ENCODE measurements at places on chromosomes 6 and 20.

DNA sequence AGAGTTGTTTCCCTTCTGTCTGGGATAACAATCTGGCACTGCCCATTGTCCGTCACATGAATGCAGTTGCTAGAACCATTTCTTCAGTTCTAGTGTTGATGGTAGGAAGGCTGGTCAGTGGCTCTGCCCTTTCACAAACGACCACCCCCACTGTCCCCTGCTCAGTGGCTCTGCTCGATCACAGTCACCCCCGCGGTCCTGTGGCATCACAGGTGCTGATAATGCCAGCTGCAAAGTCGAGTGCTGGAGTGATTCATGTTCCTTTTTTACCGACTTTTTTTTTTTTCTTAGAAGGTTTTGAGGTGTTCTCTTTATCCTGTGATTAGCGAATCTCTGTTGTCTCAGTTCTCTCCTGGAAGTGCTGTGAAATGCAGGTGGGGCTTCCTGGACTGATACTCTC is 22.8 kb downstream of the FAM120B start:
- no peak for DNase-seq

GRCh38 chr6:116605935-116606334 is 10.3 kb upstream of the RSPH4A start:
- DNase-seq: no peak

GRCh38 chr6:12012558-12013306 is 620 bp downstream of the HIVEP1 start:
- DNase-seq: peak; percentile 34

GRCh38 chr20:20443504-20443903 is 75.6 kb downstream of the INSM1 start:
- no peak for DNase-seq

GRCh38 chr6:221531-222349 is 70.5 kb upstream of the DUSP22 start:
- DNase-seq: no peak

DNA sequence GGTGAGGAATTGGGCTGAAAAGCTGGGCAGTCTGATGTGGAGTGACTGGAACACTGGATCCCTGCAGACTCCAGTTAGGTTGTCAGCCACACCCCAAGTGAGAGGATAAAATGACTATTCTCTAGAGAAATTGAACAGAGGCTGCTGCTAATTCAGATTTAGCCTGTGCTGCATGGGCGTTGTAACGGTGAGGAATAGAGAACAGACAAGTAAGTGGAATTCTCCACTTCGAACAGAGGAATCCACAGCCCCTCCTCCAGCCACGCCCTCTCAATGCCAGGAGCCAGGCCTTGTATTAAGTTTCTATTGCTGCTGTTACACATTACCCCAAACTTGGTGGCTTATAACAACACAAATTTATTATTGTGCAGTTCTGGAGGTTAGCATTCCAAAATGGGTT is 109.3 kb downstream of the CFAP61 start:
- no peak for DNase-seq

GRCh38 chr6:24744911-24745310 is 26.0 kb upstream of the C6orf62 start:
- no peak for DNase-seq

- DNase-seq: no peak
Observed at GRCh38 chr6:47492355-47492754, 14.8 kb downstream of the CD2AP start.

DNA sequence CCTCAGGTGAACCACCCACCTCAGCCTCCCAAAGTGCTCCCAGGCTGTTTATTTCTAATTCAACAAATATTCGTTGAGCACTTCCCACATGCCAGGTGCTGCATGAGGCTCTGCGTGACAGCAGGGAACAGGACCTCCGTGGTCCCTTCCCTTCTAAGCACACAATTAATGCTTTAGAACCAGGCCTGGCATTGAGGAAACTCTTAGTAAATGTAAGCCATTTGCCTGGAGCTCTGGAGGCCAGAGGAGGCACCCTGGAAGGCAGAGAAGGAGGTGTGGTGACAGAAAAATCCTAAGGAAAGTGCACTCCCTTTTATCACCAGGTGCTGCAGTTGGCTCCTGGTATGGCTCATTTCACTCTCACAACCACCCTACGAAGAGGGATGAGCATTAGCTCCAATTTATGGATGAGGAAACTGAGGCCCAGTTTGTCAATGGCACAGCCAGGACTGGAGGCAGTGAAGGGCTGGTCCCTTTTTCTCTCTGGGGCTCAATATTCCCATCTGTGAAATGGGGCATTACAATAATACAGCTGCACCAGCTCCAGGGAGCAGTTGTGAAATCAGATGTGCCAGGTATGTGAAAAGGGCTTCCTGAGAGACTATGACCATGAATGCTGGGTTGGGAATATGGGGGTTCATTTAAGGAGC is 8.1 kb upstream of the ID1 start:
- DNase-seq: no peak

GRCh38 chr6:156780102-156780641 is 3.0 kb downstream of the ARID1B start:
- no peak for DNase-seq

DNA sequence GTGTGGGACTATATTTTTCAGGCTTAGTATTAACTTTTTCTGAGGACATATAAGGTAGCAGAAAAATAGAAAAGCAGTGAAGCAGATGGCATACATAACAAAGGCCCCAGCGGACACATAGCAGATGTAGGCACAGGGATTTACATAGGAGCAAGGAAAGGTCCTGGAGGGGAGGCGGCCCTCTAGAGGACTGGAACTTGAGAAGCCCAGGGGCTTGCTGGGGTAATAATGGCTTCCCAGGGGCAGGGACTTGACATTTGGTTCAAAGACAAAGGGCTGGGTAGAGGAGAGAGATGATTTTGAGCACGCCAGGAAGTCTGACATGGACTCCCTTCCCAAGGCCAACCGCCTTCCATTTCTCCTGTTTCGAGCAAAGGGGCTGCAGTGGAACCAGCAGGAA is 31.7 kb upstream of the OSTM1 start:
- no peak for DNase-seq

- DNase-seq: no peak
Observed at GRCh38 chr6:88626460-88626859, 337.0 kb downstream of the RNGTT start.

DNA sequence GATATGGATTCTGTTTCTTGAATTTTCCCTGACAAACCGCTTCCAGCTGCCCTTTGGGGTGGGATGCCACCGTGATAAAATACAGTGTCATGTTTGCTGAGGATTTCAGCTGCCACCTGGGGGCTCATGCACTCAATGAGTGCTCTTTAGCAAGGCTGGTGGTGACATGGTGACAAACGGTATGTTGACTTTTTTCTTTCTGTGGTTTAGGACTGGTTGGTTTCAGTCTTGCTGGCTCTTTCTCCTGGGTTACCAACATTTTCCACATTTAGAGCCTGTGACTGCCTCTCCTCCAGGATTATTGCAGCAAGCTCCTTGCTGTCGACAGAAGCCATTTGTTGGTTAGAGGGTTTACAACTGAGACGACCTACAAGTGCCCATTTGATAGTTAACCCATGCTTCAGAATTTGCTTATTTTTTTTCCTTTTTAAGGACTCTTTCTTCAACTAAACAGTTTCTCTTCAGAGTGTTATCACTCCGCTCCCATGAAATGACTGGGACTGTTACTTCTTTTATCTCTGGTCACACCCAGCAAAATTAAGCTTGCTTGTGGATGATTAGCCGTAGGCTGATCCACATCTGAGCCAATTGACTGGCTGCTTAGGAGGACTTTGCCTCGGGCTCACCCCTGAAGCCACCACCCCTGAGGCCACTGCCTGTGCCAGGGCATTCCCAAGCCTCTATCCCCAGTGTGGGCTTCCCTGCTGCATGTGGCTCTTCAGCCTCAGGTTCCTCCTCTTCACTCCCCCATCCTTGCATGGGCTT is 48.4 kb upstream of the CDYL start:
- DNase-seq: no peak

- DNase-seq: no peak
Observed at GRCh38 chr6:16238963-16239797, 793 bp downstream of the GMPR start.

DNA sequence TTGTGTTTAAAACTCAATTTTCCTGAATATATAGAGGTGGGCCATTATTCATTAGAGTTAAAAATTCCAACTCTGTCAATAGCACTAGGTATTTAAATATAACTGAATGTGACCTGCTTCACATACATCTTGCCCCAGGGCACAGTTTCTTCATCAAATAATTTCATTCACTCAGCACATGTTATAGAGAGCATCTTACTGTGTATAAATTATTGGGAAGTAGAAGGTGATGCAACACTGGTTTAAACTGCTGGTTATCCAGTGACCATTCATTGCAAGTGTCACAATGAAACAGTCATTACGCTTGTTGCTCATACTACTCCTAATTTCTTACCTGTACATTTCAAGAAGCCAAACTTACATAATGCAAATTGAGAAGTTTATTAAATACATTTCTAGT is 93.4 kb downstream of the KHDRBS2 start:
- DNase-seq: no peak

GRCh38 chr20:43843096-43843964 is 71.3 kb upstream of the TOX2 start:
- no peak for DNase-seq

GRCh38 chr6:93164781-93165180 is 254.6 kb downstream of the EPHA7 start:
- DNase-seq: no peak

GRCh38 chr6:163688739-163689362 is 274.3 kb downstream of the QKI start:
- no peak for DNase-seq

DNA sequence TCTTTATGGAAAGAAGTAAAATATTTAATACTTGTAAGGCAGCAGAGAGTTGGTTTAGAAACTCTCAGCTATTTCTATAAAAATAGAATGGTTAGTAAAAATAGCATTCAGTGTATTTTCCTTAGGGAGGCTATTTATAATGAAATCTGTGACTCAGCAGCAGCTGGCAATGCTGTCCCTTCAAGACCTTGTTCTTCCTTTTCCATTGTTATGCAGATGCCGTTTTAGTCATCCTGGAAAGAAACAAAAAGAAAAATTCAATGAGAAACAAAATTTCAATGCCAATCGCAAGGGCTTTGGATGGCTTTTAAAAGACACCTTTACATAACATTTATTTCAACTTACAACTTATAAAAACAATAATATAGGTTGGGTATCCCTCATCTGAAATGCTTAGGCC is 17.5 kb downstream of the MPC1 start:
- no peak for DNase-seq

- DNase-seq: no peak
Observed at GRCh38 chr6:38676974-38677544, 25.9 kb downstream of the GLO1 start.

- DNase-seq: no peak
Observed at GRCh38 chr6:40909811-40910210, 129.2 kb downstream of the UNC5CL start.

DNA sequence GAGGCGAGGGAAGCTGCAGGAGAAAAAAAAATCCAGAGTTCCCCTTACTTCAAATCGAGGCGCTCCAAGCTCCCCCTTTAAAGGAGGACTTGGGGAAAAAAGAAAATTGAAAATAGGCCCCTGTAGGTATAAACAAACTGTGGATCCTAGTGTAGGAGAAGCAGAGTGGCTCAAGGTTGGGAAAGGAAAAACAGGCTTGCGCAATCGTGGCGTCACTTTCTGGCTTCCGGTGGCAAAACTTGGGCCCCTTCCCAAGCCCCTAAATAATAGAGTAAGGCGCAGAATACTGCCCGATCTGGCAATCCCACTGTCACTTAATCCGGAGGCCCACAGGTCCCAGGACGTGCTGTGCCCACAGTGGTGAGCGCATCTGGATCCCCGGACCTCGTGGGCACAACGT is 8.0 kb downstream of the PAX1 start:
- no peak for DNase-seq

GRCh38 chr20:62149532-62150309 is 6.2 kb downstream of the SS18L1 start:
- DNase-seq: no peak

DNA sequence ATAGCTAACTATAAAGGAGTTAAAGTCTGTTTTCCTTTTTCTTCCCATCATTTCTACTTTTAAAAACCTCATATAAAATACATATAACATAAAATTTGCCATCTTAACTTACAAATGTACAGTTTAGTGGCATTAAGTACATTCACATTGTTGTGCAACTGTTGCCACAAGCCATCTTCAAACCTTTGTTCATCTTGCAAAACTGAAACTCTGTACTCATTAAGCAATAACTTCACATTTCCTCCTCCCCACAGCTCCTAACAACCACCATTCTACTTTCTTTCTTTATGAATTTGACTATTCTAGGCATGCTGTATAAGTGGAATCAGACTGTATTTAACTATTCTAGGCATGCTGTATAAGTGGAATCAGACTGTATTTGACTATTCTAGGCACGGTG is 4.5 kb downstream of the CCDC170 start:
- DNase-seq: no peak
